ENCODE measurements at places on chromosomes 5 and 9.

GRCh38 chr5:81696418-81697397 is 54.2 kb downstream of the SSBP2 start:
- no peak for DNase-seq

- DNase-seq = no peak
Measured at GRCh38 chr9:120698766-120699165, 15.5 kb downstream of the MEGF9 start.

- DNase-seq = no peak
Measured at GRCh38 chr5:8851101-8851500, 694.8 kb downstream of the SEMA5A start.

- peak; percentile 73 for DNase-seq
Measured at GRCh38 chr5:59893429-59894227, at the start of gene PDE4D. Gene PDE4D, minus strand, starts transcription at chr5:59893726.

- DNase-seq = peak; percentile 16
Measured at GRCh38 chr9:37364751-37365360, 57.6 kb upstream of the GRHPR start.

DNA sequence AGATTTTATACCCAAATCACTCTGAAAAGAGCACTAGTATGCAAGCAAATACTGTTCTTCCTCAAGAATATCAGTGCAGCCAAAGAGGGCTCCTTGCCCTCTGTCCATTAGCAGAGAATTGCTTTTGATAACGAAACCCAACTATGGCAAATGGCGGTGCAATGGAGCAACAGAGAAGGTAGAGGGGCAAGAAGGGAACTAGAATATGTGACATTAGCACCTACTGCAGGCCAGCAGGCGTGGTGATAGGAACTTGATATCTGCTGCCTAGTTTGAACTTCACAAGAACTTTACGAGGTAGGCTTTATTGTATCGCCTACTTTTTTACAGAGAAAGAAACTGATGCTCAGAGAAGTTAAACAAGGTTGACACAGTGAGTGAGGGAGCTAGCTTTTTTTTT is 66.1 kb downstream of the APBA1 start:
- no peak for DNase-seq

GRCh38 chr9:34334916-34335315 is 5.5 kb downstream of the NUDT2 start:
- DNase-seq = no peak
